H1 (cell line): ENCODE measurements at places on chromosomes 13 and 19. TPM values are rescaled to one million over a fixed set of nuclear protein-coding genes. Genes with fewer than 3 reads are reported as not detected.
A peak's percentile ranks its signal among the peaks of the same experiment; 100 is the strongest.

DNA sequence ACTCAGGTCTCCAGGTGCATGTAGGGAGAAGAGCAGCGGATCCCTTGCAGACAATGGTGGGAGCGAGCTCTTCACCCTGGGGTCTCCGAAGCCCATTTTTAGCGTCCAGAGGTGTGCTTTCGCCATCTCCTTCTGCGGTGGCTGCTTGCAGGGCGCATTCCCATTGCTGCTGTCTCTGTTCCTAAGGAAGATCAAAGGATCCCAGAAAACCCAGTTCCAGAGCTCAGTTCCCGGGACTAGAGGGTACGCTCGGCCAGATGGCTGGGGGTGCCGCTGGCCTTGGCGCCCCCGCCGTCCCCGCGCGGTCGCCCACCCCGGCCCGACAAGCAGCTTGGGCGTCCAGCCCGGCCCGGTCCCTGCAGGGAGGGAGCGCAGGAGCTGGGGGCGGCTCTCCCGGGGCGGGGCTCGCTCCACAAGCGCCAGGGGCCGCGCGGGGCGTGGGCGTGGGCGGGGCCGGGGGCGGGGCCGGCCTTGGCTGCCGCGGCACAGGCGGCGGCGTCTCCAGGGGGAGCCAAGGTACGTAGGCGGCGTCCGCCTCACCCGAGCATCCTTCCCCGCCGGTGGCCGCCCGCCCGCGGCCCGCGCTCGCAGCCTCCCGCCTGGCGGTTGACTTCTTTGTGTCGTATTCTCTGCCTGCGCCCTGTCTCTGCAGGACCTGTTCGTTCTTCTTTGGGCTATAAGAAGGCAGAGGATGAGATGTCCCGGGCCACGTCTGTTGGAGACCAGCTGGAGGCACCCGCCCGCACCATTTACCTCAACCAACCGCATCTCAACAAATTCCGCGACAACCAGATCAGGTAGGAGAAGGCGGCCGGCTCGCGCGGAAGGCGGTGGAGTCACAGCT is 96.8 kb downstream of the ATP8A2 start:
- no peak overlapping the region for H3K27ac ChIP-seq
- peak overlapping the region; percentile 77 for H3K4me3 ChIP-seq
- peaks cover 2% of the 10 kb centered on the region; the same call in 1 of the 2 replicates for H3K4me1 ChIP-seq
- H3K27me3 ChIP-seq, result peaks cover 11% of the 10 kb centered on the region
- H3K36me3 ChIP-seq, result no peaks in the 10 kb centered on the region

- no peak for DNase-seq
- no peak overlapping the region for H3K4me3 ChIP-seq
- no peaks in the 10 kb centered on the region for H3K27me3 ChIP-seq
- peaks cover 49% of the 10 kb centered on the region for H3K4me1 ChIP-seq
- H3K27ac ChIP-seq, result peak overlapping the region; percentile 84; the same call in 1 of the 2 replicates
Observed at GRCh38 chr19:38664503-38665211, 17.2 kb downstream of the ACTN4 start.

- peaks cover 3% of the 10 kb centered on the region; the same call in 1 of the 2 replicates for H3K36me3 ChIP-seq
- DNase-seq, result peak; percentile 42
- H3K27ac ChIP-seq, result no peak overlapping the region
- H3K4me3 ChIP-seq, result no peak overlapping the region
- H3K4me1 ChIP-seq, result peaks cover 9% of the 10 kb centered on the region
Observed at GRCh38 chr13:111265006-111265700, 55.3 kb upstream of the TEX29 start.

The GSX1 gene
- not detected in 2 replicates for total RNA-seq

The FREM2 gene
- 22.2 and 22.8 TPM in 2 replicates for total RNA-seq
